Activated naive CD4-positive, alpha-beta T cell (primary cell): ENCODE measurements at places on chromosomes 16 and 17.

- no peak for DNase-seq
Measured at GRCh38 chr17:61314368-61315078, 85.1 kb upstream of the TBX2 start.

- DNase-seq = no peak
Measured at GRCh38 chr16:69929480-69929879, 21.7 kb upstream of the CLEC18A start.

DNA sequence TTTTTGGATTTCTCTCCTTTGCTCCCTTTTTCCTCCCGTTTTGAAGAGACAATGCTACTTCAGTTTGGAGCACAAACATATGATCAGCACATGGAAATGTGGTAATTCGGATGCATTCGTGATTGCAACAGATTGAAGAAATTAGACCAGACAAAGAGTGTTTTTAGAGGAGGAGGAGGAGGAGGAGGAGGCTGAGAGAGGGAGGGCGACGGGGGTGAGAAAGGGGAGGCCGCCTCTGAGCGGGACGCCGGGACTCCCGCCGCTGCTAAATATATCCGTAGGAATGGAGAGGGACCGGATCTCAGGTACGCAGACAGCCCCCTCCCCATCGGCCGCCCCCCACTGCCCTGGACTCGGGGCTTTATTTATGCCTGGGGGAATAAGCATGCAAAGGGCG is 179.3 kb downstream of the SEC14L1 start:
- no peak for DNase-seq

- DNase-seq = no peak
Measured at GRCh38 chr16:23160574-23160973, 11.3 kb upstream of the USP31 start.
